ENCODE measurements at places on chromosomes 5 and 9.

GRCh38 chr9:134661791-134662142, 20.2 kb downstream of the COL5A1 start:
- no peak for DNase-seq

DNA sequence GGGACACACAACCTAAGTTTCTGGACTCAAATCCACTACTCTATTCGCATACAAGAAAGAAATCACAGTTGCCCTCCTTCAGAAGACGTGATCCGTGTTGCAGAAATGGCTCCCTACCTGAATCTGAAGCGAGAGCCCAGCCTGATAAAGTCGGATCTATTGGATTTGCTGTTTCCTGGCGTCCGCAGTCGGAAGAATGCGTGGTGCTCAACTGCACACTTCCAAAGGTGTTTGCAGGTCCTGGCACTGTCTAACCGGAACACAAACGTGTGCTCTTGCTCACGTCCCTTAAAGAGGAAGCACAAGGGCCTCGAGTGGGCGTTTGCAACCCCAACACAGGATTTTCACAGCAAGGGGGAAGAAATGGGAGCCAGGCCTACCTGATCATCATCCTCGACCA, 65.5 kb downstream of the EPB41L4B start:
- no peak for DNase-seq

GRCh38 chr9:85212887-85213286, 528.9 kb downstream of the AGTPBP1 start:
- no peak for DNase-seq

GRCh38 chr5:2184563-2185540, 302.1 kb upstream of the IRX4 start:
- DNase-seq, result no peak

- DNase-seq, result no peak
Measured at GRCh38 chr5:2271316-2271715, 388.6 kb upstream of the IRX4 start.

DNA sequence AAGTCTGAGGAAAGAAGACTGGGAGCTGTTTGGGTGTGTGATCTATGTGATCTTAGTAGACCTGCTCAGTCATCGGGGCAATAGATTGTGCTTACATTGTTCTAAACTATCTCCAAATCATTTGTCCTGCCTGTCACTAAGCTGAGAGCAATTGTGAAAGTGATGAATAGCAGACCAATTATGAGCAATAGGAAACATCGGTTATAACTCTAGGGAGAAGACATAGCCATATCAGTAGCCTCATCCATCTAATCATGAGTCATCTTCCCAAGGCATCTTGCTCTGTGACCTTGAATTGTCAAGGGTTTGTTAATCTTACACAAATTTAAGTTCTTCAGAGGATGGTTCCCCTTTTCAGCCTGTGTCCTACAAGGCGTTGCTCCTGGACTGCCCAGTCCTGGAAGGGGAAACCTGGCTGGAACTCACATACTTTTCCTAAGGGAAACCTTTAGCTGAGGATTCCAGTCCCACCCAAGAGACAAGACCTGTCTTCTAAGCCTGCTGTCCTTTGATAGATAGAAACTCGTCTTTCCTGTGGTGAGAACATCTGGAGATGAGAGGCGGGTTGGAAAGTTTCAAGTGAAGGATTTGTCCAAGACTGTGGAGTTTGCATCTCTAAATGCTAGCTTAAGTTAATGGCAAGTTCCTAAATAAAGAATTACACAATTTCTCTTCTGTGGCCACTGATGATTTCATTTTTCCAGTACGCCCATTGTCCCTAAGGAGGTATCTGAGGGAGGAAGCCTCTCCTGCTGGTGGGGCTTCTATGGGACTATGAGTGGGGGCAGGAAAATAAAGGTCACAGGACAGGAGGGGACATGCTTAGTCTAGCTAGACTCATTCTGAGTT, 53.9 kb upstream of the TRIM32 start:
- no peak for DNase-seq
